ENCODE measurements at places on chromosomes 2 and 18.

DNA sequence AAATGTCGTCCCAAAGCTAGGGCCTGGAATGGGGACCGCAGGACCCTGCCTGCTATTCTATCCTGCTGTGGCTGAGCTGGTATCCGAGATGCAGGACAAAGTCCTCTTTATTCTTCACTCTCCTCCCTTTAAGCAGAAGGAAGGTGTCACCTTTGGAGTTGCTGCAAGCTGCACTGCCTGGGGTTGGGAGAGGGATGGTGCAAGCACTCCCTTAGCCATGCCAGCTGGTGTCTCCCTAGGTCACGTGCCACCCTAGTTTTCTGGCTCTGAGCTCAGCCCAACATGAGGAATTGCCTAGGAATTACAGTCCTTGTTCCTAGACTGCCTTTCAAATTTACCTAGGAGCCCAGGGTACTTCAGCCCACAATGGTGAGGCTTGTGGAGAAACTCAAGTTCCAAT is 21.4 kb upstream of the FAM228A start:
- DNase-seq, result no peak

- no peak for DNase-seq
These were observed 148.6 kb downstream of the HAUS1 start for GRCh38 chr18:46252759-46253158.

DNA sequence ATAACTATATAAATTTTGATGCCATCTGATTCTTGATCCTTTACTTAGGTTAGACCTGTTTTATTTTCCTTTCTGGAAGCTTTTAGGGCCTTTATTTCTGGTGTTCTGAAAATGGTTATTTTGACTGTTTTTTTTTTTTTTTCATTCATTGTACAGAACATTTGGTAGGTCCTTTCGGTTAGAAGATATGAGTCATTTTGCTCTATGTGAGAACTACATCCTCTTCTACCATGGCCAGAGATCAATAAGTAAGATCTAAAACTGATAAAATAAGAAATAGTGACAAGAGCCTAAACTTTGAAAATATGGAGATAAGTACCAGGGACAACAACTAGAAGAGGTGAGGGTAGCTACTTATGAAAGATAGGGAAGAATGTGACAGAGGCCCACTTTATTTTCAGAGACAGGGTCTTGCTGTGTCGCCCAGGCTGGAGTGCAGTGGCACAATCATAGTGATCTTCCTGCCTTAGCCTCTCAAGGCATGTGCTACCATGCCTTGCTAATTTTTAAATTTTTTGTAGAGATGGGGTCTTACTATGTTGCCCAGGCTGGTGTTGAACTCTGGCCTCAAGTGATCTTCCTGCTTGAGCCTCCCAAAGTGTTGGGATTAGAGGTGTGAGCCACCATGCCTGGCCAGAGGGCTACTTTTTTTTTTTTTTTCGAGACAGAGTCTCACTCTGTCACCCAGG is 66.5 kb downstream of the EIF2AK3 start:
- DNase-seq, result no peak

GRCh38 chr2:211623096-211623495 is 915.5 kb downstream of the ERBB4 start:
- DNase-seq, result no peak

DNA sequence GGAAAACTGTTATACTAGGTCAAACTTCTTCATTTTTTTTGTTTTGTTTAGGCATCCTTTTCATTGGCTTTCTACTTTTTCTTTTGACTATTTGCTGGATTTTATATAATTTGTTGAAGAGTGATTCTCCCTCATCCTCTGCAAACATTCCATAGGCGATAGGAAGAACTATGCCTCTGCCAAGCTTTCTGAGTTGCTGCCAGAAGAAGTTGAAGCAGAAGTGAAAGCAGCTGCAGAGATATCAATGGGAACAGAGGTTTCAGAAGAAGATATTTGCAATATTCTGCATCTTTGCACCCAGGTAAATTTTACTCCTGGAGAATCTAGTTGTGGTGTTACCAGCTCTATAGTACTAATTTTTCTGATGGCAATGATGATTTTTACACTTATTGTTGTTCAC is 25.4 kb downstream of the NOP58 start:
- DNase-seq, result no peak

DNA sequence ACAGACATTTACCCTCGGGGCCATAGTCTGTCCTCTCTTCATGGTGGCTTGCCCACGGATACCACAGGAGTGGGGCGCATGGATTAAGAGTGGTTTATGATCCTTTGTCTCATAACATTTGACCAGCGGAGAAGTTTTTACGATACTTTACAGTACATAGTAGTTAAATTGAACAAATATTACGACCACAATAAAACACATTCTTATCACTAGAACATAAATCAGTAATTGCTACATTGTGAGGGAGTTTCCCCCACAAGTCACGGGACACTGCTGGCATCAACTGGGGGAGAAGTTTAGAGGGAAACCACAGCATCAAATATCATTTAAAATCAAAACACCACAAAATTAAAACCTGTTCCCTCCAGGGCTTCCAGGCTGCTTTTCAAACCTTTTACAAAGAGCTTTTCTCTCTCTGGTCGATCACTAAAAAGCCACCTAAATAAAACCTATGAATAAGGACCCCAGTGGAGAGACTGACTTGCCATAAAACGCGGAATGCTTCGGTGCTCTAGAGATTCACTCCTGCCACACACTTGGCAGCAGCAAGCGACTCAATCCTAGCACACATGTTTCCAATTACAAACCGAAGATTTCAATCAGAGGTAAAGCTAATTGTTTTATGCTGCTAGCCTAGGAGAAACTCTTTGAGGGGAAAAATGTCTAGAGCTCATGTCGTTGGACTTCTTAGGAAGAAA is 173.7 kb upstream of the HNRNPA3 start:
- DNase-seq, result no peak

DNA sequence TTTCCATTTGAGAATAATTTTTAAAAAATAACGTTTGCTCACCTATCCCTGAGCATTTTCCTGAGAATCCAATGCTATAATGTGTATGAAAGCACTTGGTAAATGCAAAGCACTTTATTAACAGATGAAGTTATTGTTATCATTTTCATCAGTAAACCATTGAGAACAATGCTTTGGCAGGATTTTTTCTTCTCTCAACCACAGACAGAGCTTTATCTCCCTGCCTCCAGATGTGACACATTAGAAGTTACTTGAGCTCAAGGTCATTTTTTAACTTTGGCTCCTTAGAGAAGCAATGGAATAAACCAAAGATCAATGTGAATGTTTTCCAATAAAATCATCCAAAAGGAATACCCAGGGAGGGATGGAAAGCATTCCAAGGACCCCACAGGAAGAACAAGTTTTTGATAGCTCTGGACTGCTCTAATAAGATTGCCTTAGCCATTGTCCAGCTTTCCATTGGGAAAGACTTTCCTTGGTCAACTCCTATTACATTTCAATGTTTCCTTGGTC is 118.9 kb upstream of the NT5C1B start:
- no peak for DNase-seq

DNA sequence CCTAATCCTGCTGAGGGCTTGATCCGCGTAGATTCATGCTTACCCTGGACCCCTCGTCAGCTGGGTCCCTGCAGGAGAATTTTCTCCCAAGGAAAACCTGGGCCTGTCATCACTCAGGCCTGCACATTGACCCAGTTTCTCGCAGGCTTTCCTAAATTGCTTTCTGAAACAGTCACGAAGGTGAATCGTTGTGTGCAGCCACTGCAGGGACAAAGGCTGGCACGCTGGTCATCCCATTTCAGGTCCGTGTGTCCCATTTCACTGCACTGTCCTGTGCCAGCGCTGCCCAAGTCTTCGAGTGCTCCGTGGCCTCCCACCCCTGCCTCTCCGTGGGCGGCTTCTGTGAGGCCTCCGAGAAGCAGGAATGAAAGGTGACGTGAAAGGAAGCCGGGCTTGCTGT is 62.8 kb upstream of the YWHAQ start:
- DNase-seq, result no peak

- DNase-seq, result no peak
These were observed 79.8 kb upstream of the MC4R start for GRCh38 chr18:60452421-60452820.

- no peak for DNase-seq
These were observed 75.3 kb downstream of the GALNT3 start for GRCh38 chr2:165718610-165719210.

DNA sequence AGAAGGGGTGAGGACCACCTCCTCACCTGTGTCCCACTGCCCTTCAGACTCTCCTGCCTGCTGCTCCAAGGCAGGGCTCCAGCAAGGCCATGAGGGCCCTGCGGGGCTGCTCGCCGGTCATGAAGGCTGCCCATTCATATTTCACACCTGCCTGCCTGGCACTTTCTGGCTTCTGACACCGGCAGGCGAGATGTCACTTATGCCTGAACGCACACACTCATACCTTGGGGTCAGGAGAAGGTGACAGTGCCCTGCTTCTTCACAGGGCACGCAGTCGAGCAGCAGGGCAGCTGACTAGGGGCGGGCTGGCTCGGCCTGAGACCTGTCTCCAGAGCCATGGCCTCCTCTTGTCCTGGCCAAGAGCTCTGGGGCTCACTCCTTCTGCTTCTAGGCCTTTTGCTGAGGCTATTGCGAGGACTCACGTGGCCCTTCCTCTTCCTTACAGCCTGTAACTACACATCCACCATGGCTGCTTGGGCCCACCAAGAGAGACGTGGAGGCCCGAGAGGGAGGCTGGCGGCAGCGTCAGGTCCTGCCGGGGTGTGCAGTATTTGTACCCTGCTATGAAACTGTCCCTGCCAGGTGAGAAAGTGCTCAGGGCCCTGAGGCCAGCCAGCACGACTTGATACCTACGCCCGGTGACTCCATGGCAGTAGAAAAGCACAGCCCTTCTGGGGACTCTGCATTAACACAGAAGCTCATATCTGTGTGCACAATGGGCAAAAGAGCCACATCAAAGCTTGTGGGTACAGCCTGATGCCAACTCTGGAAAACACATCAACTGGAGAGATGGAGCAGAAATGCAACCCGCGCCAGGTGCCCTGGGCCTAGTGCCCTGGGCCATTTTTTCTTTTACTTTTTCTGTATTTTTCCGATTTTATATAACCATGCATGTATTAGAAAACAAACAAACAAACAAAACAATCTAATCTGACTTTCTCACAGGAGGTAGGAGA is 30.6 kb downstream of the HS6ST1 start:
- no peak for DNase-seq

GRCh38 chr2:38386377-38386776 is 9.3 kb upstream of the ATL2 start:
- no peak for DNase-seq

- no peak for DNase-seq
These were observed 156.6 kb upstream of the ID2 start for GRCh38 chr2:8525236-8525581.

- peak; percentile 89 for DNase-seq
These were observed 63.7 kb upstream of the ITGA4 start for GRCh38 chr2:181393472-181393871.

DNA sequence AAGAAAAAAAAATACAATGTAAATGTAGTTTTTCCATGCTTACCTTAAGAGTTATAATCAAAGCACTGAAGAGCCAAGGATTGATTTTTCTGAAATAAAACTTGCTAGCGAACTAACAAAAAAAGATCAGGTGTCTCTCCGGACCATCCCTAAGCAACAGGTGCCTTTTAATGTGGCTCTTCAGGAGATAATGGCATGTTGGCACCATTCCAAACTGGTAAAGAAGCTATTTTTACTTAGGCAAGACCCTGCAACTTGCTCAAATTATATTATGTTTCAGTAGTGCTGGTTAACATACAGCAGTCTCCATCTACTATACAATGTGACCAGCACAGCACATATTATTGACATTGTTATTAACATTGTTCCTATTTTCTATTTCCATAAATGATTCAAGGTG is 2.3 kb upstream of the GCC2 start:
- no peak for DNase-seq

- DNase-seq, result no peak
These were observed 134.2 kb downstream of the PLCL1 start for GRCh38 chr2:197938555-197938954.

DNA sequence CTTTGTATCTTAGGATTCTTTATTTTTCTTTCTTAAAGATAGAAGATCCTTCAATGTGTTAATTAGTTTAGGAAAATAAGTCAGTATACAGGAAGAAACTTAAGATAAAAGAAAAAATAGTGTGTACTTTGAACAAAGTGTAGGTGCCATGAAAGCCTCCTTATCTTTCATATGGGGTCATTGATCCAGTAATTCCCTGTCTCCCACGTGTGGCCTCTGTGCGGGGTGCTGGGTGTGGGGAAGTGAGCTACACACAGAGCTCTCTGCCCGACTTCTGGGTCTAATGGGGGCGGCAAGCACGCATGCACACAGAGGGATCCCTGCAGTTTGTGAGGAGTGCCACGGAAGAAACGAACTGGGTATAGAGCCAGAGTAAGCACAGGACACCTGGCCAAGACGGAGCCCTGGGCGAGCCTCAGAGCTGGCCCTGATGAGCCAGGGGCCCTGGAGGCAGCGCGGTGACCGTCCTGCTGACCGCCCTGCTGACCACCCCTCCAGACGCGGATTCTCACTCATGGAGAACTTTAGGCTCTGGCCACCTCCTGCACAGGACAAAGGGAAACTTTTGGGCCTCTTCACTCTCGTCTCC is 253.5 kb downstream of the ACKR3 start:
- no peak for DNase-seq

DNA sequence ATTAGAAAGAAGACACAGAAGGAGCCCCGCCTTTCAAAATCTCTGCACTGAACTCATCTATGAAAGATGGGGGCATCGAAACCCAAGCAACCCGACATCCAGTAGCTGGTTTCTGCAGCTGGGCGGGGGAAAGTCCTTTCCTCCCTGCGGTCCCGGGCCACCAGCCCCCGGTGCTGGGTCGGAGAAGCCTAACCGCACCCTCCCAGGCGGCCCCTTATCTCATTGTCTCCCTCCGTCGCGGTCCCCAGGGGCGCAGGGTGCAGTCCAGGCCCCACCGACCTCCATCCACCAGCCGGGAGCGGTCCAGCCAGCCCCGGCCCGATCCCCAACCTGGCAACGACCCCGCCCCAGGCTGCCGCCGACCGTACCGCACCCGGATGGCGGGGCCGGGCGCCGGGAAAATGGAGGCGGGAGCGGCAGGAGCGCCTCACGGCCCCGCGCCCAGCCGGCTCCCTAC is 452 bp downstream of the RAPH1 start:
- no peak for DNase-seq

DNA sequence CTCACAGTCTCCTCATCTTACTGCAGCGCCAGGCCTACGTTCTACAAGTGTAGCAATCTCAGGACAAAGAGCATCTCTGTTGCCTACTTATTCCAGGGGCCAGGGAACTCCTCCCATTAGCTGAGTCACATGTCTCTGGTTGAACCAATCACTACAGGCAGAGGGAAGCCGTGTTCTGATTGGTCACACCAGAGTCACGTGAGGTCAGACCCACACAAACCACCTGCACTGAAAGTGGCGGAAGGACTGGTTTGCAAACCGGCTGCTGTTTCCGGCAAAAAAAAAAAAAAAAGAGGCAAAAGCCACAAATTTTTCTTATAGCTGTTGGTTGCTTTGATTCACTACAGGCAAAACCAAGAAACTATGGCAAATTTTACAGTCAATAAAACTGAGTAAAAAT is 21.9 kb upstream of the USP14 start:
- DNase-seq, result peak; percentile 48

GRCh38 chr2:165687426-165688002 is 106.5 kb downstream of the GALNT3 start:
- DNase-seq, result no peak

GRCh38 chr2:69685321-69686048 is 41.9 kb upstream of the AAK1 start:
- no peak for DNase-seq
